Stimulated activated CD4-positive, alpha-beta T cell treated with anti-CD3 and anti-CD28 coated beads, TNF-alpha, amount 100 ng/mL, for 1 hour (primary cell): ENCODE measurements at places on chromosomes 5 and 9.

- no peak for DNase-seq
Measured at GRCh38 chr9:70816316-70816715, 305.1 kb downstream of the TRPM3 start.

DNA sequence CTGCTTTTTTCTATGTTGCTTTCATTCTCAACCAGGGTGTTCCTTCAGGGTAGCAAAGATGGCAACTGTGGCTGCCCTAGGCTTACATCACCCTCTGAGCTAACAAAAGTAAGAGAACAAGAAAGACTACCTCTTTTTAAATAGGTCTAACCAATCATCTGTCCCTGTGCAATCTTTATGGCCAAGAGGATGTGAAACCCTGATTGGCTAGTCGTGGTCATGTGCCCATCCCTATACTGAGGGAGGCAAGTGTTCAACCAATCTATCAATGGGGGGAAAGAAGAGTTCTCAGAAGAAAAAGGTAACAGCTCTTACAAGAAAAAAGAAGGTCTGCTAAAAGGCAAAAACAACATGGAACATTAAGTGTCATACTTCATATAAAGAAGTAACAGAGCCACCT is 11.7 kb upstream of the SNCAIP start:
- no peak for DNase-seq

GRCh38 chr9:92794426-92794825 is 29.8 kb upstream of the BICD2 start:
- no peak for DNase-seq

GRCh38 chr5:143051244-143052058 is 281.3 kb downstream of the ARHGAP26 start:
- no peak for DNase-seq
